ENCODE measurements at places on chromosomes 7 and 10. TPM values are rescaled to one million over a fixed set of nuclear protein-coding genes. Genes with fewer than 3 reads are reported as not detected.
A peak's percentile ranks its signal among the peaks of the same experiment; 100 is the strongest.

- no peaks in the 10 kb centered on the region for H3K4me1 ChIP-seq
- no peak overlapping the region for H3K27ac ChIP-seq
- no peak for DNase-seq
- no peak overlapping the region for H3K4me3 ChIP-seq
Measured at GRCh38 chr10:17981766-17982380, 30.2 kb downstream of the SLC39A12 start.

GRCh38 chr10:130233426-130233825 is 97.2 kb downstream of the GLRX3 start:
- DNase-seq = no peak
- H3K4me1 ChIP-seq = no peaks in the 10 kb centered on the region
- H3K36me3 ChIP-seq = peaks cover under 1% of the 10 kb centered on the region
- no peak overlapping the region for H3K27ac ChIP-seq
- H3K27me3 ChIP-seq = no peaks in the 10 kb centered on the region
- no peak overlapping the region for H3K4me3 ChIP-seq

DNA sequence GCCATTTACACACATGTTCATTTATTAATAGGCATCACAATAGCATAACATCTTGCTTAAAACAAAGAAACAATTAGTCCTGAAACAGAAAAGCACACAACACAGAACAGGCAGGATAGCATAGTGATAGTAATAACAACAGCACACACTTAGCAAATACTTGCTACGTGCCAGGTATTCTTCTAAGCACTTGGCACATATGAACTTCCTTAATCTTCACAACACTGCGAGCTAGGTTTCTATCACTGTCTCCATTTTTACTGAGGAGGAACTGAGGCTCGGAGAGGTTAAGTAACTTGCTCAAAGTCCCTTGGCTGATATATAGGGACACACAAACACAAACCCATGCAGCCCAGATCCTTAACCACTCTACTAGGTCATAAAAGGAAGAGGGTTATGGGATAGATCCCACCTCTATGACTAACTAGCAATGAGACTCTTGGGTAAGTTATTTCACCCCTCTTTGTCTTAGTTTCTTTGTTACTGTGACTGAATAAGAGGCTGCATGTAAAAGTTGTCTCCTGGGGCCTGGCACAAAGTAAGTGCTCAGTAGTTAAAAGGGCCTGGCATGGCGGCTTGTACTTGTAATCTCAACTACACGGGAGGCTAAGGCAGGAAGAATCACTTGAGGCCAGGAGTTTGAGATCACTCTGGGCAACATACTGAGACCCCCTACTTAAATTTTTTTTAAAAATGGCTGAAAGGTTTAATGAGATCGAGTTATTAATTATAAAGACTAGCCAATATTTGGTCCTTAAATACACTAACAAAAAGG is 181.0 kb upstream of the RHOBTB1 start:
- H3K36me3 ChIP-seq = no peaks in the 10 kb centered on the region
- H3K27ac ChIP-seq = no peak overlapping the region
- no peak for DNase-seq
- peaks cover 4% of the 10 kb centered on the region for H3K27me3 ChIP-seq
- H3K4me1 ChIP-seq = peaks cover 9% of the 10 kb centered on the region
- H3K4me3 ChIP-seq = no peak overlapping the region

DNA sequence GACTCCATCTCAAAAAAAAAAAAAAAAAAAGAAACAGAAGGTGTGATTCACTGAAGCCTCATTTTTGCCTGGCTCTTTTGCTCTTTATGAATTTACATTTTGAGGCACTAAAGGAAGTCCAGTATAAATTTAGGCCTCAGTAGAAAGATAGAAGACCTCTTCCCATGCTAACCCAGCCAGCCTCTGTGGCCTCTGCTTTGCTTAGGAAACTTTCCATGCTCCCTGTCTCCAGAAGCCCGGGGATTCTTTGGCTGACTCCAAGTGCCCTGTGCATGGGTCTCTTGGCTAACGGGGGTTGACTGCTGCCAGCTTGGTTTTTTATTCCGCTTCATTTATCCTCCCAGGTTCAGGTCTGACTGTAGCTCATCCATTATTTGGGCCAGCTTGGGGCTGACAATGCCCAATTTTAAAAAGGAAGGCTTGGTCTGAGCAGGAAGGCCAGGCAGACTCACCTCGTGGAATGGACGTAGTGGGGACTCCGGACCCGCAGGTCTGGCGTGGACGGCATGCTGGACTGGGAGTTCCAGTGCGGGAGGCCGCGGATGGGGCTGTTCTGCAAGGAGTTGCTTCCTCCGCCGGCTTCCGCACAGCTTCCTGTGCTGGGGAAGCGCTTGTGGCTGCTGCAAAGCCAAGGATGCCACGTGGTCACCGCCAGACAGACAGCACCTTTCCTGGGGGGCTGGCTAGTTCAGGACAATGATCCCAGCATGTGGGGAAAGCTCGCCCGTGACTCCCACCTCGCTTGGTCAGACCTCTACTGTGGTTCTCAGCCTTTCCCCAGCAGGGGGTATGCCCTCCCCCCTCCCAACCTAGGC is 72.3 kb downstream of the PRPF18 start:
- H3K36me3 ChIP-seq = no peaks in the 10 kb centered on the region
- H3K27ac ChIP-seq = no peak overlapping the region
- peaks cover 21% of the 10 kb centered on the region for H3K4me1 ChIP-seq
- DNase-seq = peak; percentile 24
- H3K4me3 ChIP-seq = no peak overlapping the region

DNA sequence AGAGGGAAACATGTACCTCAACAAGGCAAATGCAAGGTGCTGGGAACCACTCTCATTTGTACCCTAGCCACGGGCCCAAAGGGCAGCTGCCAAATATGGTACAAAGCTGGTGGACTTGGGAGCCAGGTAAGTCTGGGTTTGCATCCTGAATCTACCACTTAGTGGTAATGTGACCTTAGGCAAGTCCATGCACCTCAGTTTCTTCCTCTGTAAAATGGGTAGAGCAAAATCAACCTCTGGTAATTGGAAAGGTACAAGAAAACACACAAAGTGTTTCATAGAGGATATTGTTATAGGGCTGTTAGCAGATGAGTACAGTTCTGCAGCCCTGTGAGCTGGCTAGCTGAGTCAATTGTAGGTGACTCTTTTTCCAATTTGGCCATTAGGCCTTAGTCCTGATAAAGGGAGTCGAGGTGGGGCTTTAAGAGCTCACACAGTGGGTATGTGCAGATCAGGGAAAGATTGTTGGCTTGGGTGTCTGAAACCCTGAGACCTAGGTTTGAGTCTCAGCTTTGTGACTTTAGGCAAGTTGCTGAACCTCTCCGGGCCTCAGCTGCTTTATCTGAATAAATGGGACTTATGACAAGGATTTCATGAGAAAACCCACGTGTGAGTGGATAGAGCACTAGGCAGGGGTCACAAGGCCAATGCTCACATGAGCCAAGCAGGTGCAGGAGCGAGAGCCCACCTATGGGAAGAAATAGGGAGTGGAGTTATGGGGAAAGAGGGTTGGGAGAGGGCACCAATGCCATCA is 121.3 kb upstream of the GDF10 start:
- no peak overlapping the region for H3K27ac ChIP-seq
- no peak for DNase-seq
- no peaks in the 10 kb centered on the region for H3K27me3 ChIP-seq
- H3K4me3 ChIP-seq = no peak overlapping the region
- H3K4me1 ChIP-seq = no peaks in the 10 kb centered on the region
- no peaks in the 10 kb centered on the region for H3K36me3 ChIP-seq

Gene SLC18A3
- not detected for total RNA-seq

Gene CYP2C19
- not detected for total RNA-seq

Gene GIMAP6
- 25.4 TPM for total RNA-seq

Measured in activated CD4-positive, alpha-beta T cell treated with anti-CD3 and anti-CD28 coated beads for 36 hours (primary cell).